CD4-positive, alpha-beta T cell treated with Interleukin-10 for 1 hour (primary cell): ENCODE measurements at places on chromosomes 2 and 18.

- peak; percentile 32 for DNase-seq
These were observed 995 bp upstream of the RTN4 start for GRCh38 chr2:55051026-55051866.

DNA sequence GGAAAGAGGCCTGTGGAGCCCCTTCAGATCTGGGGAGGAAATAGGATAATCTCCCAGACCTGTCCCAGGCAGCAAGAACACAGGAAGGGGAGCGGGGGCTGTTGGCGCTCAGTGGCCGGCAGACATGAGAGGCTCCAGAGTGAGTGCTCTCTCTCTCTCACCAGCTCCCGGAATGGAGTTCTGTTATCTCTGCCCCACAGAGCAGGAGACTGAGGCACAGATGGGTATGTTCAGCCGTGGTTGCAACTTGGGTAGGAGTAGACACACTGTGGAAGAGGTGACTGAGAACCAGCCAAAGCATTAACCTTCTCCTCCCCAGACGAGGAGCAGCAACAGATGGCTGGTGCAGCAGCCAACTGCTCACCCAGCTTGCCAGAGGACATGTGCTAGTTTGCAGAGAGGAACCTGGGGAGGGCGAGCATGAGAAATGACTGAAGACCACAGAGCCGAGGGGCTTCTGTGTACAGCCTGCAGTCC lies 82.0 kb downstream of the NRP2 start:
- no peak for DNase-seq

- DNase-seq = no peak
These were observed 226.8 kb downstream of the LDLRAD4 start for GRCh38 chr18:13445241-13445897.

GRCh38 chr18:5294113-5294456 lies 1.4 kb downstream of the ZBTB14 start:
- DNase-seq = no peak

DNA sequence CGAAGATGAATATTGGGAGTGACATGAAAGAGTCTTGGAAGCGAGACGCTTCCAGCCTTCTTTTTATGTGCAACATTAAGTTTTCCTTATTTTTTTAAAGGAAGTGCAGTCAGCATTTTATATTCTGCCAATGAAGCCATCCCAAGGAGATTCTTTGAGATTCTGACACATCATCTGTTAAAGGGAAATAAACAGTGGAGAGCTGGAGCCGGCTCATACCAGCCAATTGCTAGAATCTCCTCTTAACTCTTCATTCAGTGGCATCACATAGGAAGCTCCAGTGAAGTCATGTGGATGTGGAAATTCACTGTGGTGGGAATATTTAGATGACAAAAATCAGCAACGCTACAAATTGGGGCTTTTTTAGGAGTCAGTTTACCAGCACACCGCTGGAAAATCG lies 23.7 kb upstream of the GPR39 start:
- DNase-seq = no peak

GRCh38 chr2:84882414-84882738 lies 1.5 kb upstream of the TRABD2A start:
- no peak for DNase-seq

DNA sequence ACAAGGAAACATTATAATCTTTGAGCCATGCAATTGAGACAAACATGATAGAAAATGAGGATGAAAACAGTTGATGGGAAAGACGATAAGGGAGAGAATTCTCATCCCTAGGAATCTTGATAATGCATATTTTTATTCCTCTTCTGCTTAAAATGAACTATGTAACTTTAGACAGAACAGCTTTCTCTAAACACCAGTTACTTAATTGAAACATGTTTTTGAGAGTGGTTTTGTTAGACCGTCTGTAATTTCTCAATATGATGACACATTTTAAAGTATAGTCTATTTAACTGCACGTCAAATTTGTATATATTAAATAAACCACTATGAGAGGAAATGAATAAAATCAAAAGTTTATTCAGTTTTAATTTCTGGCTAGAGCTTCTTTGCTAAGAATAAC lies 1453.9 kb upstream of the NXPH2 start:
- DNase-seq = no peak

DNA sequence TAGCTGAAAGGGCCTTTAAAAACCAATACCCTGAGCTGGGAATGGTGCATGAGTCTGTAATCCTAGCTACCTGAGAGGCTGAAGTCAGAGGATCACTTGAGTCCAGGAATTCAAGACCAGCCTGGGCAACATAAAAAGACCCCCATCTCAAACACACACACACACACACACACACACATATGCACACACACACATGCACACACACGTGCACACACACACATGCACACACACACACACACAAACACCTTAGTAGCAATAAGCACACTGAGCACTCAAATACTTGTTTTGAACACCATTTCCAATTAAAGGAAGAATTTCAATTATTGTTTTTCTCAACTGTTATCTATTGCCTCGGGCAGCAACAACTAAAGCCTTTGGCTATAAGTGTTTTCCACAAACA lies 25.6 kb upstream of the UBE2F start:
- no peak for DNase-seq

GRCh38 chr2:3645745-3646389 lies 12.1 kb upstream of the ALLC start:
- DNase-seq = no peak

GRCh38 chr2:238123991-238124470 lies 14.4 kb upstream of the KLHL30 start:
- no peak for DNase-seq

- no peak for DNase-seq
These were observed 43.2 kb upstream of the SOS1 start for GRCh38 chr2:39164089-39164488.

DNA sequence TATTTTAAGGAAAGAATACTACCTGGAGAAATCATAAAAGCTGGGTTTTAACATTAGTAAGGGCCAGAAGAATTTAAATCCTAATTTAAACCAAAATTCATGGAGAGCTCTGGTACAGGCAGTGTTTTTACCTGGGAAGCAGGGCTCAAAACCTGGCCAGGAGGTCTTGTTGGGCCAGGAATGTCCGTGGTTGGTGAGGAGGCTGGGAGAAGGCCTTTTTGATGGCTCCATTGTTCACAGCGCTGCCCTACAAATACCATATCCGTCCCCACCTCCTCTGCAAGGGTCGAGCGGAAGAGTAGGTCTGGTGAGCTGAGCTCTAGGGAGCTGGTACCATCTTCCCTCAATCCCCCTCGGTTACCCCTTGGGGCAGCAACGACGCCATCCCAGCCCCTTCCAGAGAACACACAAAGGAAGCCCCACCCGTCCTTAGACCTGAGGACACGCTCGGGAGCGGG lies 10.9 kb upstream of the HOXD1 start:
- no peak for DNase-seq

GRCh38 chr2:105621038-105621437 lies 123.7 kb upstream of the NCK2 start:
- DNase-seq = no peak

GRCh38 chr18:41396861-41397260 lies 558.2 kb upstream of the PIK3C3 start:
- no peak for DNase-seq

GRCh38 chr2:11683966-11684365 lies 14.0 kb upstream of the NTSR2 start:
- DNase-seq = no peak

- no peak for DNase-seq
These were observed 29.1 kb downstream of the RTP5 start for GRCh38 chr2:241898463-241899270.

- no peak for DNase-seq
These were observed 83.7 kb upstream of the RND3 start for GRCh38 chr2:150571121-150571520.

DNA sequence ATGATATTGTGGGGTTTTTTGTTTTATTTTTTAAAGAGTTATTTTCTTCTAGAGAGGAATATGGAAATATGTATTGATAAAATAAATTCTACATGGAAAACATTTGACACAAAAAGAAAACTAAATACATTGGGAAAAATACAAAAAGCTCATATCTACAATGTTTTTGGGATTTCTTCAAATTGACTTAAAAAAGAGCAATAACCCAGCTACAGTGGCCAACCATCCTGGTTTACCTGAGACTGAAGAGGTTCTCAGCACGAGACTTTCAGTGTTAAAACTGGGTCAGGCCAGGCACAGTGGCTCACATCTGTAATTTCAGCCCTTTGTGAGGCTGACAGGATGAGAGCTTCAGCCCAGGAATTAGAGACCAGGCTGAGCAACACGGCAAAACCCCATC lies 56.7 kb upstream of the MYCN start:
- no peak for DNase-seq

DNA sequence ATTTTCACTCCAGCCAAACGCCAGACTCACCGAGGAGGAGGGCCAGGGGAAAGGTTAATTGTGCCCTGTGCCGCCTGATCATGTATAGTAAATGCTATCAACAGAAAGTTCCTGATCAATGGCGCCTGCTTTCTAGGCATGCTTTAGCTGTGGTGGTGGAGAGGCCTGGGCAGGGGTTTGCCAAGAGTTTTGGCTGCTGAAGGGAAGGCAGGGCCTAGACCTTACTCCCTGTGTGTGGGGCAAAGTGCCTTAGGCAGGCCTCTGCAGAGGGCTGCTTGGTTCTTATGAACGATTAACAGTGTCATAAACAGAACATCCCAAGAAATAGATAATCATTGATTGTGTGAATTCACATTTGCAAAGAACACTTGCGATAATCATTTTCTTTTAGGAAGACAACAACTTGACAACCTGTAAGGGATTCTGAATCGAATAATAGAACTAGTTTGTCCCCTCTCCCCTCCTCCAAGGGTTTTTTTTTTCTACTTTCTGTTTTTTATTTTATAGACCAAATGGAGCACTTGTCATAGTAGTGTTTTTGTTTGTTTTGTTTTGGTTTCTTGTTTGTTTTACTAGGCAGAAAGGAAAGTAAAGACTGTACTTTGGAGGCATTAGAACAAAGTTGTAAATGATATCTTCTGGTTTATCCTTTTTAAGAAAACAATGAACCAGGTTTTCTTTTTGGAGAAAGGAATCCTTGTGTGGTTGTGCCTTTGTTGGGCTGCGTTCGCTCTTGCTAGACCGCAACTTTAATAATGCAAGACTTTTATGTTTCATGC lies 6.5 kb downstream of the TSHZ1 start:
- no peak for DNase-seq

GRCh38 chr2:216281316-216281715 lies 91.0 kb downstream of the MARCHF4 start:
- DNase-seq = no peak

GRCh38 chr2:134466141-134466540 lies 212.3 kb downstream of the MGAT5 start:
- peak; percentile 34 for DNase-seq

DNA sequence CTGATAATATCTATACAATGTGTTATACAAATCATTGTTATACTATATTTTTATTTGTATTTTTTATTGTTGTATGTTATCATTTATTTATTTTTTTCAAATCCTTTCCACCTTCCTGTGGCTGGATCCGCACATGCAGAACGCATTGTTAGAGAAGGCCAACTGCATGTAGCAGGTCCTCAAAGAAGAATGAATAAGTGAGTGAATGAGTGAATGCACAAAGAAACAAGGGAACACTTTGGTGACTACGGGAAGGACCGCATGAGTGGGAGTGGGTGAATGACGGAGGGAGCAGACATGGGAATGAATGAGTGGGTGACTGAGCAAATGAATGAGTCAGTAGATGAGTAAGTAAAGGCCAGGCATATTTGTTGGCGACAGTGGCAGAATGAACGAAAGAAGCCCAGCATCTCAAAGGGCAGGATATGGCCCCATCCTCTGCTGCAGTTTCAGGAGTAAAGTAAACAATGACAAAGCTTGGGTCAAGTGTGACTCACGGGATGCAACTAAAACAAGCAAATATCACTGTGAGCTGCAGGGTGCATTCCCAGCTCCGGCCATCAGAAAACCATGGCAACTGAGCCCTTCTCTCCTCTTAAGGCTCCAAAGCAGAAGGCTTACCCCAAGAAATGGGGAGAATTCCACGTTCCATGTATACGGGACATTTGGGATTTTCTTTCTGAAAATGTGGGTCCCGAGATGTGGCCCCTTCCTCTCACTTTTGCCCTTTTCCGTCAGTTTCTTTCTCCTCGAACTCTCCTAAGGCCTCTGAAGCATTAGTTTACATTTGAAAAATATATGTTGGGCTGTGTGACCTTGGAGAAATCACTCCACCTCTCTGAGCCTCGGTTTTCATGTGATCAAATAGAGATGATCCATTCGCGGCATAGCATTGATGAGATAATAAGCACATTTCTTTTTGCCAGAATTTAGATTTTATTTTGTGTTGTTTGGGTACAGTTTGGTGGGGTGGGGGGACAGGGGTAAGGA lies 24.5 kb downstream of the KCNF1 start:
- no peak for DNase-seq

GRCh38 chr2:48266698-48267097 lies 263.3 kb upstream of the STON1 start:
- no peak for DNase-seq

- no peak for DNase-seq
These were observed 313.3 kb downstream of the MBD2 start for GRCh38 chr18:53911200-53911599.

DNA sequence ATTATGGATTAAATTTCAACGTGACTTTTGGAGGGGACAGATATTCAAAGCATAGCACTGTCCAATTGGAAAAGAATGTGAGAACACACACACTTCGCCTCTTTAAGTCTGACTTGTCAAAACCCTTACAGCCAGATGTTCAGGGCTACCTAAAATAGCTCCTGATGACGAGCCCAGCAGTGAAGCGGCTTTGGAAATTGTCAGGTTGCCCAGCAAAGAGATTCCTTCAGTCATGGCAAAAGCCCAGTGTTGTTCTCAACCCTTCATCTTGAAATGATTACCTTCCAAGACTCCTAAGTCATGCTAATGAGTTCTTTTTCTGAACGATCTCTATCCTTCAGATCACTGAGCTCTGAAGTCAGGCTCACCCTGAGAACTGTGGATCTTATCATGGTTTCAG lies 436.6 kb downstream of the LRATD1 start:
- DNase-seq = no peak

GRCh38 chr18:78810706-78811105 lies 168.9 kb upstream of the SALL3 start:
- no peak for DNase-seq

- no peak for DNase-seq
These were observed 26.1 kb downstream of the ADCY3 start for GRCh38 chr2:24893934-24894333.

GRCh38 chr2:27441958-27442919 lies at the start of gene KRTCAP3:
KRTCAP3 (plus strand) TSS chr2:27442381; CDS start chr2:27442413, 32 bp downstream.
- peak; percentile 74 for DNase-seq

GRCh38 chr2:59182249-59182648 lies 941.1 kb upstream of the FANCL start:
- DNase-seq = no peak

DNA sequence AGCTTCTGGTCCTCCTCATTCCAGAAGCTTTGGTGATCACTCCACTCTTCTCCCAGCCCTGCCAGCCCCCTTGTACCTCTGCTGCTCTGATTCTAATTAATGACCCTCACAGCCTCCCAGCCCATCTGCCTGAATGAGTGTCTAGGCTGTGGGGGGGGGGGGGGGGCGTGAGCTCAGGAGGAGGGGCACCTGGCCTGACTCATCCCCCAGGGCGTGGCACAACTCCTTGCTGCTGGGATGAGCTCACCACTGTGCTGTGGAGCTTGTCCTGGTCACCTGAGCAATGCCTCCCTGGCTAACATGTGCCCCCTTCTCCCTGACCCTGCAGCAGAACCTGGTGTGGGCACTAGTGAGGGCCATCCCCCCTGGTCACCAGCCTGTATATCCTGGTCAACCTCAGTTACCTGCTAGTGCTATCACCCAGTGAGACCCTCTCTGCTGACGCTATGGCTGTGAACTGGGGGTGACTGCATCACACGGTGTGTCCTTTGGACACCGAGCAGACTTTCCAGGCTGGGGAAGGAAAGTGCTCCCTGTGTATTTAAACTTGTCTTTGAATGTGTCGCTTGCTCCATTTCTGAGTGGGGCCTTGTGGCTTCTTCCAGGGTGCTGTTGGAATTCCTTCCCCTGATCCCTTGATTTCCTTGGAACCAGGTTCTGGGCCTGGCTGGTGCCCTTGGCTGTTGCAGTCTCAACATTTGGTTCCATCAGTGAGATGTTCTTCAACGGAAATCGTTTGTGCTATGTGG lies 41.5 kb upstream of the PUM2 start:
- no peak for DNase-seq
